ENCODE measurements at places on chromosomes 13 and 19.
A peak's percentile ranks its signal among the peaks of the same experiment; 100 is the strongest.

DNA sequence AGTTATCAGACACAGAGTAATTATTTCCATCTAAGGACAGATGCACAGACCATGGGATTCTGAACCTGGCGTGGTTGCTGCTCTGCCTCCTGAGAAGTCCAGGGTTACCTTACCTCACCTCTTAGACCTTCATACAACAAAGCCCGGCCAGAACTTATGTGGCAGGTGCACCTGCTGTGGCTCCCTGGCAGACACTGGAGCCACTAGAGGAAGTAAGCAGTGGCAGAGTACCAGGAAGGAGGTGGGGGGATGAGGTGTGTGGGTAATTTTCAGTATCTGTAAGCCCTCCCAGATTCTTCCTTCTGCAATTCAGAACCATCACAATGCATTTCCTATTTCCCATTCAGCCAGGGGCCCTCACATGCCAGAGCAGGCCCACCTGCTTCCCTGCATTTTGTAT lies 106.1 kb upstream of the DOCK9 start:
- H3K27ac ChIP-seq = no peak overlapping the region
- H3K27me3 ChIP-seq = no peaks in the 10 kb centered on the region
- H3K4me3 ChIP-seq = no peak overlapping the region
- H3K36me3 ChIP-seq = no peaks in the 10 kb centered on the region
- no peak for DNase-seq

DNA sequence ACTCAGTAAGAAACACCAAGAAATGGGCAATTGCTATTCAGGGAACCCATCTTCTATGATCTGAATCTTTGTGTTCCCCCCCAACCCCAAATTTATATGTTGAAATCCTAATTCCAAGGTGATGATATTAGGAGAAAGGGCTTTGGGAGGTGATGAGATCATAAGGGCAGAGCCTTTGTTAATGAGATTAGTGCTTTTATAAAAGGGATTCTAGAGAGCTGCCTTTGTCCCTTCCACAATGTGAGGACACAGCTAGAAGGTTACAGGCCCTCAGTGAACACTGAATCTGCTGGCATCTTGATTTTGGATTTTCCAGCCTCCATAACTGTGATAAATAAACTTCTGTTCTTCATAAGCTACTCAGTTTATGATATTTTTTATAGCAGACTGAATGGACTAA lies 376.0 kb downstream of the DIAPH3 start:
- H3K4me3 ChIP-seq = no peak overlapping the region
- H3K27me3 ChIP-seq = no peaks in the 10 kb centered on the region
- H3K36me3 ChIP-seq = no peaks in the 10 kb centered on the region
- no peaks in the 10 kb centered on the region for H3K4me1 ChIP-seq
- no peak overlapping the region for H3K27ac ChIP-seq
- no peak for DNase-seq

DNA sequence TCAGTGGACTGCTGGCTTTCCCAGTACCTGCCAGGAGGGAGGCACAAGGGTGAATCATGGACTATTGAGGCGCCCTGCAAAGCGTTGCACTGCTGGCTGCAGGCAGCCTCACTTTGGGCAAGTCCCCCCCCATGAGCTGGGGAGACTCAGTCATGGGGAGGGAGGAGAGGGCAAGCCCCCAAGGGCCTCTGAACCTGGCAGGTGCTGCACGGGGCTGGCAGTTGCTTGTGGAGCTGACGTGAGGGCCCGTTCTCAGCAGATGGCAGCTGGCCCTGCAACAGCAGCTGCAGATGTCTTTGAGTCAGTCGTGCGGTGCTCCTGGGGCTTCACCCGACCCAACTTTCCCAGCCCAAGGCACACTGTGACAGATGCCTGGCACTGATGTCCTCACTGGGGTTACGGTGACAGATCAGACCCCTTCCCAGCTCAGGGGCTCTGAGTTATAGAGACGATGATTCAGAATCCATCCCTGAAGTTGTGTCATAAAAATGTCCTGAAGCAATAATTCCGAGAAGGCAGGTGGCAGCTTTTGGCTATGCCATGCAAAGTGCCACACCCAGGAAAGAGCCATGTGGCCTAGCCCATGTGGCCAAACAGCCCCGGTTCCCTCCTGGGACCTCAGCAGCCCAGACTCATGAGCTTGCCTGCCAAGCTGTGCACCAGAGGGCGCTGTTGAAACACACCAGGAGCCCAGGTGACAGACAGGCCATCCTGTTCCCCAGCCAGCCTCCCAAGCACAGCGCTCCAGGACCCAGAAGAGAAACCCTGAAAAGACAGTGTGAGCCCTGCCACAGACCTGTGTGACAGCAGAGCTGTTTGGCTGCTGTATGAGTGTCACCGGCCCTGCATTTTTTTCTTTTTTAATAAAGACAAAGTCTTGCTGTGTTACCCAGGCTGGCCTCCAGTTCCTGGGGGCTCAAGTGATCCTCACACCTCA lies 53.6 kb upstream of the LDLR start:
- no peaks in the 10 kb centered on the region for H3K36me3 ChIP-seq
- DNase-seq = peak; percentile 94
- peak overlapping the region; percentile 19 for H3K27ac ChIP-seq
- H3K4me1 ChIP-seq = peaks cover 8% of the 10 kb centered on the region

GRCh38 chr19:16520074-16520973 lies 21.9 kb downstream of the CHERP start:
- no peak overlapping the region for H3K27ac ChIP-seq
- DNase-seq = no peak
- peaks cover 5% of the 10 kb centered on the region for H3K4me1 ChIP-seq
- no peaks in the 10 kb centered on the region for H3K36me3 ChIP-seq

GRCh38 chr13:46605825-46606554 lies 53.0 kb downstream of the LRCH1 start:
- no peaks in the 10 kb centered on the region for H3K36me3 ChIP-seq
- H3K27me3 ChIP-seq = no peaks in the 10 kb centered on the region
- no peak overlapping the region for H3K4me3 ChIP-seq
- peaks cover 17% of the 10 kb centered on the region for H3K4me1 ChIP-seq
- peak overlapping the region; percentile 43 for H3K27ac ChIP-seq
- DNase-seq = no peak

- H3K4me3 ChIP-seq = no peak overlapping the region
- DNase-seq = no peak
- H3K36me3 ChIP-seq = no peaks in the 10 kb centered on the region
- H3K4me1 ChIP-seq = no peaks in the 10 kb centered on the region
- no peaks in the 10 kb centered on the region for H3K27me3 ChIP-seq
- no peak overlapping the region for H3K27ac ChIP-seq
Observed at GRCh38 chr13:40518481-40518882, 148.0 kb downstream of the FOXO1 start.

DNA sequence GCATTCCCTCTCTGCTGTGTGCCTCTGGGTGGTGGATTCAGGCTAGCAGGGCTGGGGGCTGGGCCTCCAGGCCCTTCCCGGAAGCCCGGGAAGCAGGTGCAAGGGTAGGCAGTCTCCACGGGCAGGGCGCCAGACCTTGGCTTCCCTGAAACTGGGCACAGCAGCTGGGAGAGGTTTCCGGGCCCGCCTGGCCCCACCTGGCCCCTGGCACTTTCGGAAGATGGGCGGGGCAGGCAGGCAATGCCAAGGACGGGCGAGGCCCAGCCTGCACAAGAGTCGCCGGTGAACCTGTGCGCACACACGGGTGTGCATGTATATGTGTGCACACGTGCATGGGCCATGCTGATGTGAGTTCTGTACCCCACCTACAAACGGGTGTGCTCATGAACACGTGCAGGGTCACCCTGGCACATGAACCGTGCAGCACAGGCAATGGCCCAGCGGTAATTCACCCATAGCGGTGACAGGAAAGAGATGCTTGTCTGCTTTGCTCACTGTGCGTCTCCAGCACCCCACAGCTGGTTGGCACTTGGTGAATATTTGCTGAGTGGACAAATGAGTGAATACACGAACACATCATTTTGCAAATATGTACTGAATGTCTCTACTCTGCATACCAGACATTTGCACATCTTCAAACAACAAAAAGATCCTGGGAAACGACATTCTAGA lies 15.3 kb downstream of the GADD45B start:
- H3K27ac ChIP-seq = no peak overlapping the region
- H3K4me3 ChIP-seq = no peak overlapping the region
- DNase-seq = no peak
- H3K4me1 ChIP-seq = peaks cover 36% of the 10 kb centered on the region
- no peaks in the 10 kb centered on the region for H3K27me3 ChIP-seq

- no peak overlapping the region for H3K27ac ChIP-seq
- H3K36me3 ChIP-seq = no peaks in the 10 kb centered on the region
- H3K27me3 ChIP-seq = no peaks in the 10 kb centered on the region
- H3K4me3 ChIP-seq = no peak overlapping the region
- no peak for DNase-seq
Observed at GRCh38 chr13:71772361-71772760, 94.6 kb downstream of the DACH1 start.

DNA sequence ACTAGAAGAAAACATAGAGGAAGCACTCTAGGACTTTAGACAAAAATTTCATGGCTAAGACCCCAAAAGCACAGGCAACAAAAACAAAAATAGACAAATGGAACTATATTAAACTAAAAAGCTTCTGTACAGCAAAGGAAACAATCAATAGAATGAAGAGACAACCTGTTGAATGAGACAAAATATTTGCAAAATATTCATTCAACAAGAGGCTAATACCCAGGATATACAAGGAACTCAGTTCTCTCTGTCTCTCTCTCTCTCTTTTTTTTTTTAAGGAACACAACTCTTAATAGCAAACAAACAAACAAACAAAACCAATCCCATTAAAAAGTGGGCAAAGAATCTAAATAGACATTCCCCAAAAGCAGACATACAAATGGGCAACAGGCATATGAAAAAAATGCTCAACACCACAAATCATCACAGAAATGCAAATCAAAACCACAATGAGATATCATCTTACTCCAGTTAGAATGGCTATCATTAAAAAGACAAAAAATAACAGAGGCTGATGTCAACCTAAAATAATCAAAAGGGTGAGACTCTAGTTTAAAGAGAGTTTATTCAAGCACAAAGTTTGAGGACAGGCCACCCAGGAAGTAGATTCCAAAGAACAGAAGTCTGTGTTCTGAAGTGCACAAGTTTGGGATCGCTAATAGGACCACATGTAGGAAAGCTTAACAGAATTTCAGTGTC lies 27.1 kb upstream of the SLC7A9 start:
- H3K36me3 ChIP-seq = no peaks in the 10 kb centered on the region
- H3K27ac ChIP-seq = no peak overlapping the region
- DNase-seq = no peak
- H3K4me3 ChIP-seq = no peak overlapping the region
- no peaks in the 10 kb centered on the region for H3K4me1 ChIP-seq

DNA sequence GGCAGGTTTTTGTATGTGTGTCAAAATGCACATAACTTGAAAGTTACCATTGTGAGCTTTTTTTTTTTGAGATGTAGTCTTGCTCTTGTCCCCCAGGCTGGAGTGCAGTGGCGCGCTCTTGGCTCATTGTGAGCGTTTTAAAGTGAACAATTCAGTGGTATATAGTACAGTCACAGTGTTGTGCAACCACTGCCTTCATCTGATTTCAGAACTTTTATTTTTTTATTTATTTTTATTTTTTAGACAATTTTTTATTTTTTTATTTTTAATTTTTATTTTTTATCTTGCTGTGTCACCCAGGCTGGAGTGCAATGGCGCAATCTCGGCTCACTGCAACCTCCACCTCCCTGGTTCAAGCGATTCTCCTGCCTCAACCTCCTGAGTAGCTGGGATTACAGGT lies 15.0 kb downstream of the SLC25A42 start:
- H3K27me3 ChIP-seq = no peaks in the 10 kb centered on the region
- DNase-seq = no peak
- H3K4me3 ChIP-seq = no peak overlapping the region
- H3K4me1 ChIP-seq = peaks cover 7% of the 10 kb centered on the region
- no peak overlapping the region for H3K27ac ChIP-seq

DNA sequence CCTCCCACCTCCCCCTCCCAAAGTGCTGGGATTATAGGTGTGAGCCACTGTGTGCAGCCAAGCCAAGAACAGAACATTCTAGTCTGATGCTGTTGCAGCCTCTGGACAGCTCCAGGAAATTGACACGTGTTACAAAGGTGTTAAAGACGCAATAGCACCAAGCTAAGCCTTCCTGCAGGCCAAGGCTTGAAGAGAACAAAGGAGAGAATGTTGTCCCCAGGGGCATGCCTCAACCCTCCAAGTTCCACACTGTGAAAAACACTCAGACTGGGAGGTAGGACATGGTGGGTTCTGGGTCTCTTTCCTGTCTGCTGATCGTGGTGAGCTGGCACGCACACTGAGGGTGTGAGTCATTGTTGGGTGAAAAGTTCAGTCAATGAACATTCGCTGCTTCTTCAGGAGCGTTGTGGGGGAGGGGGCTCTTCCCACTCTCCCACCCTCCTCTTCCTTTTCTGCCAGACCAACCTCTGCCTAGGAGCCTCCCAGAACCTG lies 5.3 kb upstream of the PTPRS start:
- H3K27me3 ChIP-seq = no peaks in the 10 kb centered on the region
- no peak for DNase-seq
- H3K4me3 ChIP-seq = no peak overlapping the region
- no peak overlapping the region for H3K27ac ChIP-seq
- H3K4me1 ChIP-seq = no peaks in the 10 kb centered on the region

DNA sequence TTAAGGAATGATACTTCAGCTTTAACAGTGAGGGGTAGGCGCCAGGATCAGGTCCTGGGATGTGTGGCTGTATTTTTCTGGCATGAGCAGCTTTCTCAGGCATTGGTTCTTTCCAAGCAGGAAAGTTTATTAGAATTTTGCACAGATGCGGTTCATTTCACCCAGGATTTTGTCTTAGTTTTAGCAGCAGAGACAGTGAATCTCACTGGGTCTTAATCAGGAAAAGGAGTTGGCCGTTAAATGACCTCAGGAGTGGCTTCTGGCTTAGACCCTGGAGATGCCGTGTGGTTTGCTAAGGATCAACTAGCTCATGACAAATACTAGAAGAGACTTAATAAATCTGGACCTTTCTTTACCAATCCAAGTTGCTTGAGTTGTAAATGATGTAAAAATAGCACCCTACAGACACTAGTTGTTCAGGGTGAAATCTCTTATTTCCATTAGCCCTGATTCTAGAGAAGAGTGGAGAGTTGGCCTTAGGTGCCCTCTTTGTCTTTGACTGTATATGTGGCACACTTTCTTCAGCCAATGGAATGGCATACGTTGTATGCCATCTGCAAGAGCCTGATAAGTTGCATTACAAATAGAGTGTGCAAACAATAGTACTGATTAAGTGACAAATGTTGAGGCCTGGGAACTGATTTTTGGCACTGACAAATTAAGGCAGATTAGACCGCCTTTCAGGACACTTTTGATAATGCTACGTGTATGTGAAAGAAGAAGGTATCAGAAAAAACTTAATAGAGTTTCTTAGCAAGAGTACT lies 34.0 kb downstream of the LRCH1 start:
- peaks cover 7% of the 10 kb centered on the region for H3K4me1 ChIP-seq
- no peaks in the 10 kb centered on the region for H3K27me3 ChIP-seq
- DNase-seq = no peak
- H3K36me3 ChIP-seq = no peaks in the 10 kb centered on the region
- no peak overlapping the region for H3K4me3 ChIP-seq

GRCh38 chr19:49336482-49337266 lies 1.5 kb downstream of the CD37 start:
- no peak overlapping the region for H3K4me3 ChIP-seq
- no peak for DNase-seq
- no peaks in the 10 kb centered on the region for H3K36me3 ChIP-seq

- H3K27me3 ChIP-seq = no peaks in the 10 kb centered on the region
- H3K4me3 ChIP-seq = no peak overlapping the region
- no peaks in the 10 kb centered on the region for H3K36me3 ChIP-seq
- no peak for DNase-seq
- no peaks in the 10 kb centered on the region for H3K4me1 ChIP-seq
Observed at GRCh38 chr13:85261757-85262346, 537.4 kb downstream of the SLITRK6 start.
